ENCODE measurements at places on chromosomes 2 and 18.

- DNase-seq = no peak
Measured at GRCh38 chr2:138548796-138549195, 47.2 kb downstream of the SPOPL start.

DNA sequence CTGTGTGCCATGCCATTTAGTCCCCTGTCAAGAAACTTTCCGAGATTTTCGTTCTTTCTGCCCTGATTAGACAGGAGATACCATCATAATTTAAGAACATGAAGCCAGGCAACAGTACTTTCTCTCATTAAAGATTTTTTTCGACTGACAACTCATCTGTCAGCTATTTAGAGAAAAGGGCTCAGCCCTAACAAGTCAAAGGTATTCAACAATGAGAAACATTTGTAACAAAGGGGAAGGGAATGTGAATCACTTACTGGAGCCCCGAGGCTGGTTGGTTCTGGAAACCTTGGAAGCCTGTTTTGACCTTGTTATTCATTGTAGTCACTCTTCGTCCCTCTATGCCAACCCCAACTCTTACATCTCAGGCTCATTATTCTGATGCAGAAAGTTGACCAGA, 199.4 kb downstream of the SPP2 start:
- DNase-seq = no peak

GRCh38 chr2:222950638-222951285, 89.9 kb downstream of the ACSL3 start:
- DNase-seq = no peak

- DNase-seq = no peak
Measured at GRCh38 chr2:41579806-41580205, 468.0 kb upstream of the PKDCC start.

DNA sequence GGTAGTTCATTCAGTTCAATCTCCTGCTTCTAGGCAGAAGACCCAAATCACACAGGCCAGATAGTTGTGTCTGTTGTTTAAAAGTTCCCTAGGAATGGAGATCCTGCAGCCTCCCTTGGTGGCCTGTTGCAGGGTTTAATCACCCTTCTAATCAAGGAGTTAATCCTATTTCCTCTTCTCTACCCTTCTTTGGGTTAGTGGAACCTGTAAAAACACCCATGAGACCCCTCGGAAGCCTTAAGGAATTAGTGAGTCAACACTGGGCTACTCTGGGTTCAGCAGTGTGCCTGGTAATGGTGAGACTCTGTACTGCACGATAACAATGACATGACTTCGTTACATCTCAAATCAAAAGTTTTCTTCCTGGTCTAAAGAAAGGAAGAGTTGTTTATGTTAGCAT, 217.6 kb upstream of the NRP2 start:
- no peak for DNase-seq

GRCh38 chr18:32714571-32715148, 58.2 kb downstream of the KLHL14 start:
- no peak for DNase-seq

DNA sequence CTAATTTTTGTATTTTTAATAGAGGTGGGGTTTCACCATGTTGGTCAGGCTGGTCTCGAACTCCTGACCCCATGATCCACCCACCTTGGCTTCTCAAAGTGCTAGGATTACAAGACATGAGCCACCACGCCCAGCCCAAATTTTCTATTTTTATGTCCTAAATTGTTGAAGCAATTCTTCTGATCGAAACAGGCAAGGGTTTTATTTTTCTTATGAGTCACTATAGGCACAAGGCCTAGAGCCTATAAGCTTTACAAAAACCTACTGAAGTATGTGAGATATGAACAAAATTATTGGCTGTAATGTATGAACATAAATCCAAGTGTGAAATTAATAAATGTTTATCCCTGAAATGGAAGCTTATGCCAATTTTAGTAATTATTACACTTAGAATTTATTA, 464.2 kb upstream of the NRP2 start:
- DNase-seq = no peak

GRCh38 chr2:204897561-204897960, 352.3 kb downstream of the PARD3B start:
- DNase-seq = no peak

- DNase-seq = no peak
Measured at GRCh38 chr2:170712653-170713542, 2.2 kb upstream of the SP5 start.

DNA sequence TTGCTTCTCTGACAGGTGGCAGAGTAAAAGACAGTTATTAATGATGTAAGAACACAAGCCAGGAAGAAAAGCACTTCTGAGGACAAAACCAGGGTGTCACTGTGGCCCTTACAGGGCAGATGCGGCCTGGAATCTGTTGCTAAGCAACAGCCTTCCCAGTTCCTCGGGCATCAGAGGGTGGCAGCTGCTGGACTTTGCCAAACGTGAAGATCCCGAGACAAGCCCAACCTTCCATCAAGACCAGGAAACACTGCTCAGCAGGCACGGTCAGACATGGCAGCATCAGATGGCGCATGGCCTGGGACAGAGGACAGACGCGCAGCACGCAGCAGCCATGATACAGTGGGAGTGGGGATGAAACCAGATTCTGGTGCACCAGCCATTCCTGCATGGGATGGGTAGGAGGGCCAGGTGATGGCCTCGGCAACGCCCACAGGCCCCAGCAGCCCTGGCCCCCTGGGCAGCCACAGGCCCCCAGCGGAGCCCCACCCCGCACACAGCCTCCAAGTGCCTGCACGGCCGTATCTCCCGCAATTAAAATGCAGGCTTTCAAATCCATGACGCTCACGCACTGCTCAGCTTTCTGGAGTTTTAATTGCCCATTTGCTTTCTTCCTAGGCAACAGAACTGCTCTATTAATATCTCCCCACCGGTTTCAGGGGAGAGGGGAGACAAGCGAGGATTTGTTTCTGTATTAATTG, 89.0 kb downstream of the EIPR1 start:
- DNase-seq = no peak

DNA sequence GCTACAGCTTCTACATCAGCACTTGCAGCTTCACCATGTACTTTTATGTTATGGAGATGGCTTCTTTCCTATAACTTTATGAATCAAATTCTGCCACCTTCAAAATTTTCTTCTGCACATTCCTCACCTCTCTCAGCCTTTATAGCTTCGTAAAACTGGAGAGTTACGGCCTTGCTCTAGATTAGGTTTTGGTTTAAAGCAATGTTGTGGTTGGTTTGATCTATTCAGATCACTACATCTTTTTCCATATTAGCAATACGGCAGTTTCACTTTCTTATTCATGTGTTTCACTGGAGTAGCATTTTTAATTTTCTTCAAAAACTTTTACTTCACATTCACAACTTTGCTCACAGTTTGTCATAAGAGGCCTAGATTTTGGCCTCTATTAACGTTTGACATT, 242.9 kb upstream of the GYPC start:
- no peak for DNase-seq

- peak; percentile 19 for DNase-seq
Measured at GRCh38 chr2:224778474-224778877, 62.3 kb upstream of the CCDC195 start.

GRCh38 chr18:33653231-33653630, 75.2 kb downstream of the ASXL3 start:
- no peak for DNase-seq

DNA sequence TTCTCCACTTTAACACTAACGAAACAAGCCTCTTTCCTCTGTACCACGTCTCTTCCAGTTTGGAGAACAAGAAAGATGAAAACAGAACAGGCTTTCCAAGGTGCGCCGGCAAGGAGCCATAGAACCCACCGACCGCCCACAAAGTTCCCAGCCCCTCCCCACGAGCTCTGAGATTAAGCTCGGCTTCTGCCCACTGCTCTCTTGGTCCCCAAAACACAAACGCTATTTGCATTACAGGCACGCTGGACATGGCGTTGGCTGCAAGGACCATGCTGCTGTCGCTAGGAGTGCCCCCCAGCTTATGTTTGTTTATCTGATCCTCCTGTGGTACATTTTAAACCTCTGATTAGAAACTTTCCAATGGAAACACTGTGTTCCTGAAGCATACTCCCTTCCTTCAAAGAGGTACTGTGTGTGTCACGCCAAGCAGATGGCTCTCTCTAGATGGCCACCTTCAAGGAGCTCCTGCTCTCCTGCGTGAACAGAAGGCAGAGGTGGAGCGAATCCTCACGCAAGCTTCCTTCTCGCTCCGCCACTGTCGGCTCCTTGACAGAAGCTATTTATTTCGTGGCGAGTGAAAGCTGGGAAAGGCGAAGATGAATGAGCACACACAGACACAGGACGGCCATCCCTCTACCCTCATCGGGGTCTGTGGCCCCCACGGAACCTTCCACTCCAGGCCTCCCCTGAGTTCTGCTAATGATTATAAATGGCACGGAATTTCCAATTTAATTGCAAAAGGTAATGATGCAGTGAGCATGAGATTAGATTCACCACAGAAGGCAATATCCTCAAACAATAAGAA, 166.2 kb downstream of the EIPR1 start:
- no peak for DNase-seq

DNA sequence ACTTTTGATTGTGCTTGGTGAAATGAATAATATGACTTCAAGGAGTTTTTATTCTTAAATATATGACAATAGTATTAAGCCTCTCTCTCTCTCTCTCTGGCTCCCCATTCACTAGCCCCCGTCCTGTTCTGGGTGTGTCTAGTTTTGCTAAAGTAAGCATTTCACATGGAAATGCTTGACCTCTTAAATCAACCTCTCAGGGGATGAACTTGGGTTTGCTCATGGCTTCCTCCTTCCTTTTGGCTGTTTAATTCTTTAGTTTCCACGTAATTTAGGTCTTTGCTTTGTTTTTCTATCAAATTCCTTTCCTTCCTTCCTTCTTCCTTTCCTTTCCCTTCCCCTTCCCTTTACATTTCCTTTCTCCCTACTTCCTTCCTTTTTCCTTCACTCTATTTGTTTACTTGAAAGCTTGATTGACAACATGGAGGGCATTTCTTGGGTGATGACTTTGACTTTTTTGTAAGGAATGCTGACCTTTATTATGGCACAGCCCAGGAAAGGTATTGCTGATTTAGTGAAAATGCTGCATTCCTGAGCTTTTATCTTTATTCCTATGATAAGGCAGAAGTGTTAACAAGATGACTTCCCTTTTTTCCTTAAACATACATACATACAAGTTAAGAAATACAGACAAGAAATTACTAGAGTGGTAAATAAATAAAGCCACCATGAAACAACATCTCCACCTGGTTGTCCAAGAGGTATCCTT, 3.6 kb downstream of the DPP4 start:
- no peak for DNase-seq

- no peak for DNase-seq
Measured at GRCh38 chr18:60007661-60008060, 107.9 kb downstream of the PMAIP1 start.

DNA sequence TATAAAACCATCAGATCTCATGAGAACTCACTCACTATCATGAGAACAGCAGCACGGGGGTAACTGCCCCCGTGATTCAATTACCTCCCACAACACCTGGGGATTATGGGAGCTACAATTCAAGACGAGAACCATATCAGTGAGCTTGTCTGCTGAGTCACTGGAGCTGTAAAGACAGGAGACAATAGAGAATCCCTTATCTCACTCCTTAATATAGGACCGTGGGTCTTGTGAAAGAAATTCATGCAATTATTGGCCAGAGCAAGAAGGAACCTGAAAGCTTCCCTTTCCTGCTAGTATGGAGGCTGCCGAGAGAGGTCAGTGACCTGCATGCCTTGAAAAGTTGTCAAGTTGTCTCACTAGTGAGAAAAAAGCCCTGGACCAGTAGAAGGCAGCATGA, 9.5 kb upstream of the TNFAIP6 start:
- no peak for DNase-seq

GRCh38 chr18:57813245-57813644, 10.1 kb upstream of the ATP8B1 start:
- no peak for DNase-seq

DNA sequence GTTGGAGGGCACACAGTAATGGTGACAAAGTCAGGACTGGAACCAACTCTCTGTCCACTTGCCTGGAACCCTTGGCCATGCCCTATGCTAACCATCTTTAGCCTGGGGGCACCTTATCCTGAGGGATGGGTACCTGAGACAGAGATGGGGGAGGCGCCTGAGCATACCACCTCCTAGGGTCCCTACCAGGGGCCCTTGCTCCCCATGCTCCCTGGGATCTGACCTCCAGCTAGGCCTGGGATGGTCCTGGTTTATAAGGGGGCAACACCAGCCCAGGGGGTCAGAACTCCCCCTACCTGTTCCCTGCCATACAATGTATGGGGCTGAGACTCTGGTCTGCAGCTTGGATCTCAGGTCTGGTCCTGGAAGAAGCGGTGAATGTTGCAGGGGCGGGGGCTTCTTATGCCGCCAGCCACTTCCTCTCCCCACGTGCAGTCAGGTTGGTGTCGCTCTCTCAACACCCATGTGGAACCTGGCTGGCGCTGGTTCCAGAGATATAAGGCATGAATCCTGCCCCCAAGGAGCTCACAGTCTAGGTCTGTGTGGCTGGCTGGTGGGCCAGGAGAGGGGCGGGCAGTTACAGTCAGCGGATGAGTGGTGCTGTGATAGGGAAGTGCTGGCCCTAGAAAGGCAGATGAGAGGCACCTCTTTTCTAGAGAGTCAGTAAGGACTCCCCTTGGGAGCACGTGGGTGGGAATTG, 3.8 kb upstream of the TOGARAM2 start:
- no peak for DNase-seq

GRCh38 chr2:239193925-239194677, 206.7 kb downstream of the HDAC4 start:
- DNase-seq = no peak

DNA sequence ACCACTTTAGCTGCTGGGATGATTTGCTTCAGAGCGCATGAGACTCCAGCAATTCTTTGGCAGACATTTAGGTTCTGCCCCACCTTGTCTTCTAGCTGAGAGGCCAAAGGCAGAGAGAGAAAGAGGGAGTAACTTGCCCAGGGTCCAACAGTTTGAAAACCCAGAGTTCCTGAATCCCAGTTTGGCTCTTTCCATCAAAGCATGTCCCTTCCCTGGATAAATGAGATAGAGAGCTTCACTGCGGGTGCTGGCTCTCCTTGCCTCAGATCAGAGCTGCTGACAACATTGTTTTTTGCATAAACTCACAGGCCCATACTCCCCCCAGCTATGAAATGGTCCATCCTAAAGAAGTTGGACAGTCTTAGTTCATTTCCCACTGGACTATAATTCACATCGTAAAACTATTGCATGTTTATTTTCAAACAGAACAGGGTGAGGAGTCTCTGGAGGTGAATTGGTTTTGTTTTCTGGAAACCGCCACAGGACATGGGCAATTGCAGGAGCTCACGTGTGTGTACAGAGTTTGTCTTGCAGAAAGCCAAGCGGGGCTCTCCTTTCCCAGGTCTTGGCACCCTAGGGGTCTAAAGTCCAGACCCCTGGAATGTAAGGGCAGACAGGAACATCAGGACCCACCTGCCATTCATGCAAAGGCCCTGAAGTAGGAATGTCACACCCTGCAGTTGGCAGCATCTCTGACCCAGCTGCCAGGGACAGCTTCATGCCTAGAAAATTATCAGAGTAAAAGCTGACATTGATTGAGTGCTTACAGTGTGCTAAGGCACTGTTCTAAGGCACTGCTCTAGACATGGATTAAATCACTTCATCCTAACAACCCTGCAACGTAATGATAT, 25.0 kb upstream of the SLC14A2 start:
- DNase-seq = no peak

- peak; percentile 45 for DNase-seq
Measured at GRCh38 chr2:94874277-94874997, 3.2 kb downstream of the TEKT4 start.
